AG20443 (cell line): ENCODE measurements at places on chromosomes 4 and X.
A peak's percentile ranks its signal among the peaks of the same experiment; 100 is the strongest.

- no peak for DNase-seq
Observed at GRCh38 chr4:48184882-48185281, 50.8 kb upstream of the TXK start.

- no peak for DNase-seq
Observed at GRCh38 chr4:17846266-17846665, 35.5 kb downstream of the NCAPG start.

DNA sequence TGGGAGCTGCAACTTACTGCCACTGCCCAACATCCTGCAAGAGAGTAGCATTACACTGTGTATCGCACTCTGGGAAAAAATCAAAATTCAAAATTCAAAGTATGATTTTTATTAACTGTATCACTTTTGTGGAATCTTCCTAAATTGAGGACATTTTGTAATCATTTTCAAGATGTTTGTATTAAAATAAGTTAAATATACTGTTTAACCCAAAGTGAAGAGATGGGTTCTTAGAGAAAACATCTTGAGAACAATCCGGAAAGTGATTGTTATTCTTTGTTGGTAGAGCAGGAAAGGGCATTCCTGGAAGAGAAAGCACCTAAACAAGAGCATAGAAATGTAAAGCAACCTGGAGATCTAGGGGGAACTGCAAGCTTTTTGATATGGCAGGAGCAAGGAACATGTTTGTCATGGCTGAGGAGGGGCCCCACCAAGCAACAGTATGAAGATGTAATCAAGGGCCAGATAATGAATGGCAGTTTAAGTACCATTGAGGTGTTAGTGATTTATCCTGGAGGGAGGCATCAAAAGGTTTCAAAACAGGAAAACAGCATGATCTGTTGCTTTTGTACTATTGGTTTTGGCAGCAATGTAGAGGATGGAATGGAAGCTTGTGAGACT, 14.1 kb upstream of the SEC24D start:
- no peak for DNase-seq

DNA sequence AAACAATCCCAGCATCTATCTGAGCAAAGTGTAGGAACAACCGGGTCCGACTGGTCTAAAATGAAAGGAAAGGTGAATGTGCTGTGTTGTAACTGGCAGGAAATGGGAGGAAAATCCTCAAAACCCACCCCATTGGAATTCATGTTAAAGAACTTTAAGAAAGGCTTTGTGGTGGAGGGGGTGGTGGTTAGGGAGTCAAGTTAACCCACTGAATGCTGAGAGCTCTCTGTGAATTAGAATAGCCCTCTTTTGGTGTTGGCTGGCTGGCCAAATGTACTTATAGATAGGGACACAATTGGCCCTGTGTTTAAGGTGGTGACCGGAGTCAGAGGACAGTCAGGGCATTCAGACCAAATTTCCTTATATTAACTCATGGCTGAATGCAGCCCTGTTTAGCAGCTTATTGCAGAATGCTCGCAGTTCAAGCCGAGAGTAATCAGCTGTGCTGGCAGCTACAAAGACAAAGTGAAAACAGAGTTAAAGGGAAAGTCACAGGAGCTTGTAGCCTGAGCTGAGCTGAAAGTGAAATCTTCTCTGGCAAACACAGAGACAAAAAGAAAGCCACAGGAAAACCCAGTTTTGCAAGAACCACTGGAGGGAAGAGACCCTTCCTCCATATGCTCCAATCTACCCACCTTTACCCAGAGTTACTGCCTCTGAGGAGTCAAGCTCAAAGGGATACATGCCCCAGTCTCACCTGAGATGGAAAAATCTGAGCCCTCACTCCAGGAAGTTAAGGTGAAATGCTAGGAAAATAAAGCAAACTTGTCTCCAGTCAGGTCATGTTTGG, 38.5 kb upstream of the UGT2B7 start:
- no peak for DNase-seq

DNA sequence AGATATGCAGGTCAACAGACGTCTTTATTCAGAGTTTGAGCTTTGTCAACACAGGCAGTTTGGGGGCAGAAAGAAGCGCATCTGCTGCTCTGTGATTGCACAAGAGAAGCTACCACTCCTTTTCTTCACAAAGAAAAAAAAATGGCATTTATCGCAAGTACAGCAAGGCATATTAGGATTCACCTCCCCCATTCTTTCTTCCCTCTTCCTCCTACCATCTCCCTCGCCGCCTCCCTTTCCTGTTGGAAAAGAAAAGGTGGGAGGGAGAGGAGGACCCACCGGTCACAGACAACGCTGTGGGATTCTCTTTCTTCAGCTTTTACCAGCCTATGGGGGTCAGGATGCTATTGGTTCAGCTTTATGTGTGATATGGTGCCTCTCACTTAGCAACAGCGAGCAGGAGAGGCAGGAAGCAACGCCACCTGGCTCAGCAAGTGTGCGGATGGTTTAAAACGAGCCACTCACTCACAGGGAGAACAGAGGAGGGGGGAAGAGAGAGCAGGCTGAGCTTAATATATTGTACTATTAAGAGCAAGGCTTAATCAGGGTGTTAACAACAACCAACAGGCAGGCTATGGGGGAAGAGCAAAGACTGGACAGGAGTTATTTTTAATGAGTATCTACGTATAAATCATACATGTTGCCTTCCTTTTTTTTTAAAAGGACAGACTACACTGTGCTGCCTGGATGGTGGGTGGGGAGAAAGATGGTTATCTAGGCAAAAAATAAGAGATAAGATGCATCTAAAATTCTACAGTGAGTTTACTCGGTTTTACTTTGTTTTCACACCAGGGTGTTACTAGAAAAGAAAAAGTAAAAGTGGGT, 104.7 kb downstream of the MAML3 start:
- peak; percentile 29 for DNase-seq

GRCh38 chrX:108090491-108091263, 665 bp downstream of the PSMD10 start:
- DNase-seq = peak; percentile 9

- no peak for DNase-seq
Observed at GRCh38 chr4:167052631-167053091, 181.6 kb downstream of the SPOCK3 start.

GRCh38 chr4:81609844-81610243, 138.1 kb upstream of the RASGEF1B start:
- DNase-seq = no peak

DNA sequence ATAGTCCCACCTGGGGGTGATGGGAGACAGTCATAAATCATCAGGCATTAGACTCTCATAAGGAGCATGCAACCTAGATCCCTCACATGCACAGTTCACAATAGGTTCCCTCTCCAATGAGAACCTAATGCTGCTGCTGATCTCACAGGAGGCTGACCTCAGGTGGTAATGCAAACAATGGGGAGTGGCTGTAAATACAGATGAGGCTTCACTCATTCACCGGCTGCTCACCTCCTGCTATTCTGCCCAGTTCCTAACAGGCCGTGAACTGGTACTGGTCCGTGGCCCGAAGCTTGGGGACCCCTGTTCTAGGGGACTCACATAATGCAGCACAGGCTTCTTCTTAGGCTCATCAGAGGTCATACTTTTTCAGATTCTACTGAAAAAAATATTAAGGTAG, 625.9 kb upstream of the AGA start:
- DNase-seq = no peak

DNA sequence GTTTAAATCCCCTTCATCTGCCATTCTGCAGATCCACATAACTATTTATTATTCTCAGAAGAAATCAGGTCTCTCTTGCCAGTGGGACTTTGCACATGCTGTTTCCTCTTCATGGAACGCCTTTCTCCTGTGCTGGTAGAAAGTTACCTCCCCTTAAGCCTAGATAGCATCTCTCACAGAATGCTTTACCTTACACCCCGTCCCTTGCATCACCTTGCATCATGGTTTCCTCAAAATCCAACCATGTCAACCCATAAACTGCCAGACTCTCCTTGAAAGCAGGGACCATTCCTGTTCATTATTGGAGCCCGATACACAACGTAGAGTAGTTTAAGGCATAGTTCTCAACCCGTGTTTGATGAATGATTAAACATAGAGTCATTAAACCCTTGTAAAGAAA, 396.2 kb upstream of the F9 start:
- no peak for DNase-seq

GRCh38 chrX:54818221-54818620, 10.7 kb downstream of the MAGED2 start:
- no peak for DNase-seq

- peak; percentile 52 for DNase-seq
Observed at GRCh38 chrX:15564981-15565579, 35.7 kb downstream of the ACE2 start.

DNA sequence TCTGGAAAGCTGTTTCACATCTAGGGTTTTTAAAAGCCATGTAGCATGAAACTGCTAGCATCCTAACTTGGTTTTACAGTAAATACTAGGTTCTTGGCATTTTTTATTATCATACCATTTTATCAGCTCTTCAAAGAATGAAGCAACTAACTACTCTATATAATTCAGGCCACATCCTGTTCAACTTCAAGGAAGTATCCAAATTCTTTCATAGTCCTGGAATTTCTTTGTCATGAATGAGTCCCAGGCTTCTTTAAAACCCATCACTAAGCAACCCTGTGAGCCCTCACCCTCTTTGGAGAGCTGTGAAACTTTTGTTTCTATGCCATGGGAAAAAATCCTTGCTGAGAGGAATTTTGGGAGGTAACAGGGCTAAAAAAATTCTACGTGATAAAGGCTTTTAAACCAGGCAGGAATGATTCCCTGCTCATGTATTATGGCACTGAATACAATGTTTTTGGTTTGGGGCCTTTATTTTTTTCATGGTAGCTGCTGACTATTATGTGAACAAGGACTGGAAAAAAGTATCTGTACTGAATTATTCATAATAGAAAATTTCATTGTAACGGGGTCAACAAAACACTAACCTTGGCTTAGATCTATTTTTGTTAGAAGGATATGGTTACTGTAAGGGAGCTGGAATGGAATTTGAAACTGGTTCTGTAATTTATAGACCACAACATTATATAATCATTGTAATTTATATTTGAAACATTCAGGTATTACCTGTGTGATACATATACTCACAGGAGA, 164.9 kb downstream of the DCTD start:
- peak; percentile 66 for DNase-seq

DNA sequence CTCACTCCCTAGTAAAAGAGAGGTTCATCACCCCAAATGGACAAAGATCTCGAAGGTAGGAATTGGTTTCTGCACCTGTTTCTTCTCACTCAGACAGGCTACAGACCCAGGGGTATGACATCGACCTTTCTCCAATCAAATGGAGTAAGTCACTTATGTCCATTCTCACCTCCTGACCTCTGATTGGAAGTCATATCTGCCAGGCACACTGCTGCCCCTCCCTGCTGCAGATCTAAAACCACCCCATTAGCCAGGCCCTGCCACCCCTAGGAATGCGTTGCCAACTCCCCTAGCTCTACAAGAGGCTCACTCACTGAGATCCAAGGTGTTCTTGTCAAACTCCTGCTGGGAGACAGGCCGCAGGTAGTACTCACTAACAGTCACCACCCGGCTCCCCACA, 6.8 kb downstream of the GPKOW start:
- DNase-seq = no peak

DNA sequence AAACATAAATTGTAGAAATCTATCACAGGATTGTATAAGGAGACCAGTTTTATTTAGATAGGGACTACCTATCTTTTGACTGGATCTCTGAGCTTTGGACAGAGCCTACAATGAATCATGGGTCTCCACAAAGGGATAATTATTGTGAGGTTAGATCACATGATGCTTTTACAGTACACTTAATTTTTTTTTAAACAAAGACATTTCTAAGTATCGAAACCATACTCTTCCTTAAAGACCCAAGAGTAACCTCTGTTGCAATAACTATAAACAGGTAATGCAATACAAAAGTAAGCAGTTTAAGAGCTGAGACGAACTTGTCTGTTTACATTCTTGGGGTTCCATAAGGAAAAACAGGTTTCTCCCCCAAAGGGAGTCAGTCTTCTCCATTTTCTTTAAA, 64.3 kb upstream of the GABRE start:
- no peak for DNase-seq

- DNase-seq = no peak
Observed at GRCh38 chr4:150345207-150345744, 236.7 kb upstream of the MAB21L2 start.

DNA sequence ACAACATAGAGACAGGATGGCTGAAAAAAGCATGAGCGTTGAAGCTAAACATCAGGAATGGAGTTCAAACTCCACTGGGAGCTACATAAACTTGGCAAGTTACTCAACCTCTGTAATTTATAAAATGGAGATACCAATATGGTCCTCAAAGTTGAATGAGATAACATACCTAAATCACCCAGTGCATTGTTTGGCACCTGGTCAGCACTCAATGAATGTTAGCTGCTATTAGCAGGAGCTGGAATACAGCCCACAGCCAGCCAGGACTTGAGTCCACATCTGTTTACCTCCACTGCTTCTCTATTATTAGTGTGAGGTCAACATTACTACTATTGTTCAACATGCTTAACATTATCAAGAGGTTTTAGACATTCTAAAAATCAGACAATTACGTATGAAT, 97.9 kb downstream of the NR3C2 start:
- DNase-seq = no peak
